ENCODE measurements at places on chromosomes 7 and 10.

DNA sequence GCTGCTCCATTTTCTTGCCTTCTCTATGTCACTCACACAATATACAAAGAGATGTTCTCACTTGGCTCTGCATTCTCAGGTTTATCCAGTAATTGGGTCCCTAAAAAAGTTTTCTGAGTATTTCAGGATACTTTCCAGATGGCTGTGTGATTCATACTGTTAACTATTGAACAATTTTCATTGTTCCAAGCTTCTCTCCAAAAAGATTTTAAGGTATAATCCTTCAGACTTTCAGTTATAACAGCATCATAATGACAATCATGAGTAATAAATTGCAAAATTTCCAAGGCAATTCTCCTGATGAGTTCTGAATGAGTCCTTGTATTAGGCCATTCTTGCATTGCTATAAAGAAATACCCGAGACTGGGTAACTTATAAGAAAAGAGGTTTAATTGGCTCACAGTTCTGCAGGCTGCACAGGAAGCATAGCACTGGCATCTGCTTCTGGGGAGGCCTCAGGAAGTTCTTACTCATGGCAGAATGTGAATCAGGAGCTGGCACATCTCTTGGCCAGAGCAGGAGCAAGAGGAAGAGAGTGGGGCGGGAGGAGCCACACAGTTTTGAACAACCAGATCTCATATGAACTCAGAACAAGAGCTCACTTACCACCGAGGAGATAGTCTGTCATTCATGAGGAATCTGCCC is 148.1 kb downstream of the SLC16A9 start:
- no peak for DNase-seq

- DNase-seq = no peak
Observed at GRCh38 chr7:10238641-10239040, 735.0 kb upstream of the PHF14 start.

DNA sequence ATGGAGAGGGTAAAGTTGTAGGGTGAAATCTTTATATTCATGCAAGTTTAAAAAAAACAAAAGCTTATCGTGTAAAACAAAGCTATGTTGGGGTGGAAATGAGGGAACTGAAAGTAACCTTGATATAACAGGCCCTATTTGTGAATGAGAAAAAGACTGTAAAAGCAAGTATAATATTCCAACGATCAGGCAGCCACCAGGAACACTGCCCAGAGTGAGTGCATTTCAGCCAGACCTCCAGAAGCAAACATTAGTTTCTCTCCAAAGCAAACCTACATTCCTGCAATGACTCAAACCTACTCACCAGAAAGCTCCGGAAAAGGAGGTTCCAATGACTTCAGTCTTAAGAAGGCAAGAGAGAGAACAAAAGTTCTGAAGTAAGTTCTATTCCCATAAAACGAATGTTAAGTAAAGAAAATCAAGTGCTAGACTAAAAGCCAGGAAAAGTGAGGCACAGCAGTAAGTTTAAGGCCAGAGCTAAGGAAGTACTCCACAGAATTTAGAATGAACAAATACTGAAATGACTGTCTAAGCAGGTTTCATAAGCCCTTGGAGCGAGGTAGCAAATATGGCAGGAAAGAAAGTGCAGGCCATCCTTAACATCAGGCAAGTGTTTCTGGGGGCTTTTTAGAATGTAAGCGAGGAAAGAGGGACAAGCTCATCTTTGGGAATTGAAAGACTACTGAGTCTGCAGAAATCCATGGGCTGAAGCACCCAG is 493.1 kb downstream of the XPNPEP1 start:
- DNase-seq = no peak

DNA sequence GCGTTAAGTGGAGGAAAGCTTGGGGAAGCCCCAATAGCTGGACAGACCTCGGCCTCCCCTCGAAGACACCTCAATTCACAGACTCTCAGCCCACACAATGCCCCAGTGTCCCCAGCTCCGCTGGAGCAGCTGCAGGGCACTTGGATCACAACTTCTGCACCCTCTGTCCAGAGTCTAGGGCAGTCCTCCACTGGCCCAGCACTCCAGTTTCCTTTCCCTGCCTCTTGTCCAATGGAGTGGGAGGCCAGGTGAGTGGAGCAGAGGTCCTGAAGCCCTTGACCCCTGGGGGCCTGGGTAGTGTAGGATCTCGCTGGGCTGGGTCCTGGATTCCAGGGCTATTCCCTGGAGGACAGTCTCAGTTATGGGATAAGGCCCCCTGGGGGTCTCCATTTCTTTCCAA is 11.9 kb downstream of the SFRP5 start:
- DNase-seq = no peak

- peak; percentile 90 for DNase-seq
Observed at GRCh38 chr7:149790146-149790548, 16.8 kb upstream of the ZNF467 start.

DNA sequence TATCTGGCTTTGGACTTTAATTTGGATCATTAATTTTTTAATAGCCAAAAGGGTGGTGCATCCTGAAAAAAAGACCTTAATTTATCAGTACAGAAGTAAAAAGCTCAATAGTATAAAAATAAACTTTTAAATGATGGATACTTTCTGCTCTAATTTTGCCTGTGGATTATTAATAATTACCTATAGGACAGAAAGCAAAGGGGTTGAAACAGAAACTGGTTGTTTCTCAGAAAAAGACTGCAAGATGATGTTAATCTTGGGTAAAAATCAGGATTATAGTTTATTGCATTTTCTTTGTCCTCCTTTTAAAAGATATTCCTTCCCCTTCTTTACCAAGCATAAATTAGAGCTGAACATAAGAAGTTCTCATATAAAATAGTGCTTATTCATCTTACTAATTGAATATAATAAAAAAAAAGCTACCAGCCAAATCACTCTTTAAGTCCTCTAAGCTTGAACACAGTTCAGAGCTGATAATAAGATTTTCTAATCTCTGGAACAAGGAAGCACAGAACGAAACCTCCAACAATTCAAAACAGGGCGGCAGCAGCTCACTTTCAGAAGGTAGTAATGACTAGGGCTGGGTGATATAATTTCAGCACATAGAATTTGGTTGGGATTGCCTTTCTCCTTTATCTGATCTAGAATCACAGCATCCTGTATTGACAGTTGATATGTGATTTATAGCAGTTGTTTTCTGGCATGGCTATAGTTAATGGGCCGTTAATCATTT is 8.1 kb upstream of the GPR85 start:
- DNase-seq = no peak

DNA sequence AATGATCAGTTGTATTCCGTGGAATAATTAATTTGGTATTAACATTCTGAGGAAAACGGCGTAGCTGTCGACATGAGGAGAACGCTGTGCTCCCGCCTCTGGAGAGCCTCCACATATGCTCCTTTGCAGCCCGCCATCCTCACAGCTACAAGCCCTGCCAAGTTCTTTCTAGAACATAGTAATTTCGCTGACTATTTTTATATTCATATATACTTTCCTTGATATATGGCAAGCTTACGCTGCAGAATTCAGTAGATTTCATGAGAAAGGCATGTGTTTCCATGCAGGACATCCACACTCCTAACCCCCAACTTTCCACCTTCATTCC is 45.2 kb downstream of the TBXAS1 start:
- DNase-seq = no peak

DNA sequence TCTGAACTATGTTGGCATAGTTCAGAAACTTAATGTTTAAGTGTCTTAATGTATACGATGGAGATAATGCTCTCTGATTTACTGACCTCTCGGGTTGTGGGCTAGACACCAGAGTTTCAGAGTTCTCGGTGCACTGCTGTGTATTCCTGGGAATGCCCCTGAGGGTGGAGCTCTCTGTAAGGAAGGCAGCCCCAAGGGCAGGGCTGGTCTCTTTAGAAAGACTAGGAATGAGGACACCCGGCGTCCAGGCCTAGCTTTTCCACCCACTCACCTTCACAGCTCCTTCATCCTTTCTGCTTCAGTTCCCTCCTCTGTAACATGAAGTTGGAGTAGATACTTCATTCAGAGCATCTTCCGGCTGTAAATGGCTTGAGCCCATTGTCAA is 536.6 kb upstream of the GALNT17 start:
- no peak for DNase-seq

DNA sequence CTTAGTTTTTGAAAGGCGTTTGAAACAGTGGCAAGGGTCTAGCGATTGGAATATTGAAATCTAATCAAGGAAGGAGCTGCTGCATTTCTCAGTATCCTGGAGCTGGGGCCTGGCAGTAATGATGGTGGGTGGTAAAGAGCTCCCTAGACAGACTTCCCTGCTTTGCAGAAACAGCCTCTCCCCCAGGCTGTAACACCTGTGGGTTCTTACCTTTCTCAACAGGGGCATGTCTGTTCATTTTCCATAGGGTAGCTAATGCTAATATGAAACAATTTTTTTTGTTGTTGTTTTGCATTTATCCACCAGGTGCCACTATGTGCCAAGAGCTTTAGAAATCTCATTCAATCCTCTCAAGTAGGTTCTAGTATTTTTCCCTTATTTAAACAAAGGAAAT is 345.5 kb downstream of the REEP3 start:
- DNase-seq = no peak

GRCh38 chr10:110077436-110078130 is 69.8 kb downstream of the ADD3 start:
- DNase-seq = no peak

DNA sequence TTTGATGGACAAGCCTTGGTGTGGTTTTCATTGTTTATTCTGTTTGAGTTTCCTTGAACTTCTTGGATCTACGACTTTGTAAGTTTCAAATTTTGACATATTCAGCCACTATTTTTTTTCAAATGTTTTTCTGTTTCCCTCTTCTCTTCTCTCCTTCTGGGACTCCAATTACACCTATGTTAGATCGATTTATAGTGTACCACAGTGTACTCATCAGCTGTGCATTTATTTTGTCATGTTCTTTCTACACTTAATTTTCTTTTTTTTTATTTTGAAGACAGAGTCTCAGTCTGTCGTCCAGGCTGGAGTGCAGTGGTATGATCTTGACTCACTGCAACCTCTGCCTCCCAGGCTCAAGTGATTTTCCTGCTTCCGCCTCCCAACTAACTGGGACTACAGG is 16.2 kb downstream of the OLAH start:
- no peak for DNase-seq

GRCh38 chr7:12031638-12032037 is 179.5 kb upstream of the TMEM106B start:
- DNase-seq = no peak

DNA sequence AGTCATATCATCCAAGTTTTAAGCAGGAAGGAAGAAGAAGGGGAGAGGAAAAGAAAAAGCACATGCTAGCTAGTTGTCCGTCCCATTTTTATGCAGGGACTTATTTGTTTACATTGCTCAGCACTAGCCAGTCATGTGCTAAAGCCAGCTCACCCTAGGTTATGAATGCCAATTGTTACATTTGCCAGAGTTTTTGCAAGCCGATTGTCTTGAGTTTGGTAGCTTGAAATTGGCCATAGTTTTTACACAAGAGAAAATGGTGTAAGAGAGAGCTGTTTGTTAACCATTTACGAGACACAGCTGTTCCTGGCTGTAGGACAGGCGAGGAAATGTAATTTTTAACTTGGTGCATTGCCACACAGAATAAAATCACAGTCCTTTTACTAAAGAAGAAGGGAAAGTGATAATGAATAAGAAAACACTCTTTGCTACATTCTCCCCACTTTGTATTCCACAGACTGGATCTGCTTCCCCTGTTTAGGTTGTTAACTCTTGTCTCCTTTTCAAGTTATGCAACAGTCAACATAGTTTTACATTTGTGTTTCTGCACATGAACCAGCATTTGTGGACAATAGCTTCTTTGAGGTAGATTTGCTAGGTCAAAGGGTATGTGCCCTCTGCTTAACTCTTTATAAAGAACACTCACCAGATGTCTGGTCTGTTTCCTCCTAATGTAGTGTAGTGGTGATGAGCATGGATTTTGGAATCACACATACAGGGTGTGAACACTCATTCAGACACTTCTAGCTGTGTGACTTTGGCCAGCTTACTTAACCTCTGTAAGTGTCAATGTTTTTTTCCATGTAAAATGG is 357.2 kb downstream of the LRMDA start:
- no peak for DNase-seq

GRCh38 chr10:133168617-133169031 is 8.6 kb downstream of the KNDC1 start:
- DNase-seq = no peak

DNA sequence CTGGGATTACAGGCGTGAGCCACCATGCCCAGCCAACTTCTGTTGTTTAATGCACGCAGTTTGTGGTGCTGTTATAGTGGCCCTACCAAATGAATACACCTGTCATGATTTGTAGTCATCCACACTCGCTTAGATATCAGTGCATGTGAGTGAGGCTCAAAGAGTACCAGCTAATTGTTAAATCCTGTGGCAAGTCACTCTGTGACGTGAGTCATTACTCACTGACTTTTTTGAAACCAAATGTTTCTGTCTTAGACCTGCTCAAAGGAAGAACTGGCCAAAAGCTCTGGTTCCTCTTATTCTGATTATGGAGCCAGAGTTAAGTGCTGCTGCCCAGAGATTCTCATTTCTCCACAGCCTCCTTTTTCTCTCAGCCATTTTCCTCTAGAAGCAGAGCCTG is 109.4 kb downstream of the PRKAG2 start:
- DNase-seq = no peak

DNA sequence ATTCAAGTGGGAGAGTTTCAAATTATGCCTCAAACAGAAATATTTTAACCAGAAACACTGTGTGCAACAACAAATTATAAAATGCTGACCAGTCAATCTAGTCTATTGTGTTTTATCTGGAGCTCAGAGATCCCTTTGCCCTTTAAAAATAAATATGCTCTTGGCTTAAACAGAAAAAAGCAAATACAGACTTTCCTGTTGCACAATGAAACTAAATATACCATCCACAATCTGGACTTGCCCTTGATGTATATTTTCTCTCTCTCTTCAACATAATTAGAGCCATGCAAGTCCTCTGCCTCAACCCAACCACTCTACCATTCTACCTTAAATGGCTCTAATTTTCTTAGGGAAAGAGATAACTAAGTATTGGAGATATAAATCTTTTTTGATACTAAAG is 34.9 kb downstream of the ASAH2 start:
- DNase-seq = no peak

- no peak for DNase-seq
Observed at GRCh38 chr10:58373442-58373827, 11.8 kb upstream of the TFAM start.

DNA sequence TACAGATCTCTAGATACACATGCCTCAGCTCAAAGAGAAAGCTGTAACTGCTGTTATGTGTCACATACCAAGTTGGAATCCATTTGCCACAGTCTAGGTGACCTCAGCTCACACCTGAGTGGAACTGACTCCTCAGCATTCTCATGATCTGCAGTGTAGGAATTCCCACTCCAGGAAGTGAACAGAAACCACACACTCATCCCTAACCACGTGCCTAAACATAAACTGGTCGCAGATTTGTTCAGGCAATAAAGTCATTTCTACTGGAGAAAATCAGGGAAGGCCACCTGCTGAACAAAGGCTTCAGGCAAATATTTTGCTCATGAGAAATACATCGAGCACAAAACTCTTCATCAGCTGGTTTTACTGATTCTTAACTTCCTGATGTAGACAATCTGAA is 23.0 kb upstream of the ZMYND11 start:
- DNase-seq = no peak

GRCh38 chr10:42553064-42553407 is 85.3 kb downstream of the ZNF33B start:
- DNase-seq = no peak

DNA sequence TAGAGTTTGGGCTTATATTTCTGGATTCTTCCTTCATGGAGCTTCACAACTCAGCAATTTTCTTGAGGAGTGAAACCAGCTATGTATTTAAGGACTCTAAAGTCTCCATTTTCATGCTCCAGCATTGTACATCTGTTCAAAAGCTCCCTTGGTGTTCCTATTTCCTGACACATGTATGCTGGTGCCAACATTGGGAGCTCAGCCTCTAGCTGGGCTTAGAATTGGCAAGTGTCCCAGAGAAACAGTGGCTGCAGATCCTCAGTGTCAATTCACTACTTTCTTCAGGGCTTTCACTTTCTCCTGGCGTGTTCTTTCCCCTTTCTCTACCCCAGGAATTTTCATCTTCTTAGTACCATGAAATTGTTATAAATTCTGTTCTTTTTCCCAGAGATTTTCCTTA is 103.1 kb downstream of the ZNF467 start:
- no peak for DNase-seq

Measured in H1 (cell line).